Kidney epithelial cell (primary cell): ENCODE measurements at places on chromosomes 3 and 15. TPM values are rescaled to one million over a fixed set of nuclear protein-coding genes. Genes with fewer than 3 reads are reported as not detected.

- no peak for DNase-seq
Observed at GRCh38 chr3:9727041-9727595, 4.4 kb upstream of the BRPF1 start.

DNA sequence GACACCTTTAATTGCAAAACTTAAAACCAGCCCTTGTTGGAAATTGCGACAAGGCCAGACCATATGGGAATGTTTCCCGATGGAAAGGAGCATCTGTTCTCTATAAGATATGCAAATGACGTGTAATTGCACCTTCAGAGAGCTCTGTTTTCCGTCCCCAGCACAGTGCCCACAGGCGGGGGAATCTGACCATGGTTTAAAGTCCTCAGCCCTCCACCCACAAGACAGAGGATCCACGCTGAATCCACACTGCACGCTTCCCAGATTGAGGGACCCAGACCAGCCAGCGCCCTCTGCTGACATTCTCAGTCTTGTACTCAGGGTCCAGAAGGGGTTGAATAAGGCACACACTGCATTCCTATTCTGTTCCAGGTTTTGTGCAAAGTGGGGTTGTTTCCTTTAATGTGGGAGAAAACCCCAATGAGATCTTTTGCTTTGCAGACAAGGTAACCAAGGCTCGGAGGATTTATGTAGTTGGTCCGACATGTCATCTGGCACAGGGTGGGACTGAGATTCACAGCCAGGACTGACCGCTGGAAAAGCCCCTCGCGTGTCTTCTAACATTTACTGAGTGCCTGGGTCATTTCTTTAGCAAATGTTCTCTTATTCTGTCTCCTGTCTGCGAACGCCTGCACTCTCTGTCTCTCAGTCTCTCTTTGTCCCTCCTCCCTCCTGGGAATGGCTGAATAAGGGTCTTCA lies 36.8 kb upstream of the KLHL25 start:
- DNase-seq, result no peak

- peak; percentile 14 for DNase-seq
Observed at GRCh38 chr15:42704492-42704926, 32.4 kb downstream of the CDAN1 start.

The CCR9 gene
- not detected in 2 replicates for total RNA-seq

The MST1R gene
- total RNA-seq, result 6.5 and 8.2 TPM in 2 replicates

The PLSCR2 gene
- 0.62 TPM in 1 of 2 replicates, not detected in the other for total RNA-seq

GRCh38 chr3:70988111-70988510 lies 595.4 kb downstream of the FOXP1 start:
- DNase-seq, result no peak

GRCh38 chr3:126054870-126055269 lies 29.1 kb downstream of the SLC41A3 start:
- DNase-seq, result no peak

GRCh38 chr3:184639351-184639750 lies 72.5 kb downstream of the MAGEF1 start:
- no peak for DNase-seq

GRCh38 chr3:123533554-123534159 lies 51.2 kb downstream of the HACD2 start:
- DNase-seq, result no peak

DNA sequence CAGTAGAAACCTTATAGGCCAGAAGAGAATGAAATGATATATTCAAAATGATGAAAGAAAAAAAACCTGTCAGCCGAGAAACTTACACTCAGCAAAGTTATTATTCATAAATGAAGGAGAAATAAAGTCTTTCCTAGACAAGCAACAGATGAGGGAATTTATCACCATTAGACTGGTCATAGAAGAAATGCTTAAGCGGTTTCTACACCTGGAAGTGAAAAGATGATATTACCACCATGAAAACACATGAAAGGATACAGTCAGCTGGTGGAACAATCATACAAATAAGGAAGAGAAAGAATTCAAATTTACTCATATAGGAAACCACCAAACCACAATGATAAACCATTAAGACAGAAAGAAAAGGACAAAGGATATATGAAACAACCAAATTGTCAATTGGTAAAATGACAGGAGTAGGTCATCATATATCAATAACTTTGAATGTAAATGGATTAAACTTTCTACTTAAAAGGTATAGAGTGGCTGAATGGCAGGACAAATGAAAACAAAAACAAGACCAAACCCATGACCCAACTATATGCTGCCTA lies 29.9 kb upstream of the PRR23C start:
- DNase-seq, result no peak

GRCh38 chr3:29932696-29933325 lies 651.9 kb downstream of the RBMS3 start:
- DNase-seq, result no peak

DNA sequence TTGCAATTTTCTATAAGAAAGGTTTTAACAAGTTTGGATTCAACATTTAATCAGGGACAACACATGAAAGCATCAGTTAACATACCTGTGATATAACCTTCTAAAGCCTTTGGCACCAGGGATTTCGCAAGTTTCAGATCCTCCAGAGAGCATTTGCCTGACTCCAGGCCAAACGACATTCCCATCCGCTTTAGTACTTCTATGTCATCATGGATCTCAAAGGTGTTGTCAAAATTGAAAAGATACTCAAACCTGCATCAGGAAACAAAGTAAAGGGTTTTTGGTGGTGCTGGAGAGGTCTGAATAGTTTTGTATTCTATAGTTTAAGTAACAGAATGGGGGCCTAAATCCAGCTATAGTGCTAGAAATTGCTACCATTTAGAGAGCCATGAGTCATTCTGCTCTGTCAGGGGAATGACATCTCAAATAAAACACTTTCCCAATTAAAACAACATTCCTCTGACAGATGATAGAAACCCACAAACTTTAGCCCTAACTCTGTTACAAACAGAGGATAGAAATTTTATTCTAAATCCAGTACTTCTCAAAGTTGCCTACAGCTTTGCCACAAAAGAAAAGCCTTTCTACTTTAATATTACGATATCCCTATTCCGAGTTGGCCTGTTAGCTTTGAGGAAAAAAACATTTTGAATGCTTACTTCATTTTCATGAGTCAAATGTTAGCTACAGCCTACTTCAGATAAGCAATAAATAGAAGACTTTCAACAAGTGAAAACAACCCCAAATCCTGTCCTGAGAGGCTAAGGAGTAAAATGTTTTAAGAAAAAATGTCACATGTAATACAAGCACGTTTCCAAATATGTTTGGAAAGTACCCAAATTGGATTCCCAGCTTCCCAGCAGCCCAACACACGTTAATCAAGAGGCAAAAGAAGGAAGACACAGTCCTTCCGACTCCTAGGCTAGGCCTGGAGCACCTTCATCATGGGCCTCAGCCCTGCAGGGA lies 83.4 kb downstream of the ATP1B3 start:
- DNase-seq, result no peak

DNA sequence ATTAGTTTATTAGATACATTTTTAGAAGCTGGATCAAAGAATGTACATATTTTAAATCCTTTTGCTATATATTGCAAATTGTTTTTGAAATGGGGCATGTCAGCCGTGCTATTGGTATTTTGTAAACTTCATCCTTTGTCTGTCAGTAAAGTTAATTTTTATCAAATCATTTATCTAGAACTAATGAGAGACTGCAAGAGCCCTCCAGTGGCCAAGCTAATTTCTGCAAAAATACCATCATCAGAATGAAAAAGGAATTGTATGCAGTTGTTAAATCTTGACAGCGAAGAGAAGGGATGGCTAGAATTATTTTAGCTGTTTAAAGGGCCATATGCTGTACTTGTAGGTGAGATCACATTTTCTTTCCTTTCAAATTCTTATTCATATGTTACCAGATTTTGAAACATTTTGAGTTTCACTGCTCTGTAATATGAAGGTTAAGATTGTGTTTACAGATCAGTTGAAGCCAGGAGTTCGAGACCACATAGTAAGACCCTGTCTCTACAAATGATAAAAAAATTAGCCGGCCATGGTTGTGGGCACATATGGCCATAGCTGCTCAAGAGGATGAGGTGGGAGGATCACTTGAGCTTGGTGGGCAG lies 8.1 kb upstream of the CLDN11 start:
- no peak for DNase-seq

The FEZF2 gene
- total RNA-seq, result not detected in 2 replicates

GRCh38 chr3:100402256-100402655 lies 917 bp downstream of the LNP1 start:
- DNase-seq, result no peak

DNA sequence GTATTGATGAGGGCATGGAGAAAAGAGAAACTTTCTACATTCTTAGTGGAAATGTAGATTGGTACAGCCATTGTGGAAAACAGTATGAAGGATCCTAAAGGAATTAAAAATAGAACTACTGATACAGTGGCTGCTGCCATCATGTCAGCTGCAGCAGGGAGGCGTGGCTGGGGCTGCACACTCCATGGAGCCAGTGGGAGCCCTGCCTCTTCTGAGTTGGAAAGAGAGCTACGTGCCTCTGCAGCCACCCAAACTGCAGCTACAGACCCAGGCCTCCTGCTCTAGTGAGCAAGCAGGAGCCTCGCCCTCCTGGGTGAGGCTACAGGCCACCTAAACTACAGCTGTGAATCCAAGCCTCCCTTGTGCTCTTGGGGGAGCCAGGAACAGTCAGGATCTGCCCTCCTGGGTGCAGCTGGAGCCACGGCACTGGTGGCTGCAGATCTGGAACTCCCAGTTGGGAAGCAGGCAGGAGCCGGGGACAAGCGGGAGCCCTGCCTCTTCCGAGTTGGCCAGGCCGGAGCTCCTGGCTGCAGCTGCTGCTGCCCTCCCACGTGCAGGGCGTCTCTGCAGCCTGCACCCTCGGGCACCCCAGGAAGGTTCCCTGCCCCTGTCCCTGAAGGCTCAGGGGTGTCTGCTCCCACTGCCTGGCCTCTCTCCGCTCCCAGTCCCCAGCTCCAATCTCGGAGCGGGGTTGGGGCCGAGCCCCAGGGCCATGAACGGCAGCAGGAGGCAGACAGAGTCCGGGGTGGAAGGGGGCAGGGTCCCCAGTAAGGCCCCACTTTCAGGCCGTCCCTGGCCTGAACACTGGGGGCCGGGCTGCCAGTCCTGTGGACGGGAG lies 64.5 kb downstream of the THBS1 start:
- no peak for DNase-seq

- no peak for DNase-seq
Observed at GRCh38 chr15:34341381-34342212, 1.3 kb downstream of the NOP10 start.

The DAPK2 gene
- 0.21 and 1.4 TPM in 2 replicates for total RNA-seq

DNA sequence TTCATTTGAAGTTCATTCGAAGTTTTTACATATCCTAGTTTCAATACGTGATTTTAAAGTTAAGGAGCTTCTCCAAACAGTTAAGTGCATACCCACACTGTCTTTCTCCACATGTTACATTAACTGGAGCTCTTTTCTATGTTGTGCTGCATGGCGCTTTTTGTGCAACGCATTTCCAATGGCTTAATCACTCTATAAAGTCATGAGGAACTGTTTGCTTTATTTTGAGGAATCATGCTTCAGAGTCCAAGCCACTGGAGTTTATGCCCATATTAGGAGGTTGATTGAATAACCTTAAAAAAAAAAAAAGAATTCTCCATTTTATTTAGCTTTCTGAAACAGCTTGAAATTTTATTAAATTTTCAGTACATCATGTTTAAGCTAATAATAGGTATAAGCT lies 109.4 kb upstream of the MBNL1 start:
- peak; percentile 29 for DNase-seq

DNA sequence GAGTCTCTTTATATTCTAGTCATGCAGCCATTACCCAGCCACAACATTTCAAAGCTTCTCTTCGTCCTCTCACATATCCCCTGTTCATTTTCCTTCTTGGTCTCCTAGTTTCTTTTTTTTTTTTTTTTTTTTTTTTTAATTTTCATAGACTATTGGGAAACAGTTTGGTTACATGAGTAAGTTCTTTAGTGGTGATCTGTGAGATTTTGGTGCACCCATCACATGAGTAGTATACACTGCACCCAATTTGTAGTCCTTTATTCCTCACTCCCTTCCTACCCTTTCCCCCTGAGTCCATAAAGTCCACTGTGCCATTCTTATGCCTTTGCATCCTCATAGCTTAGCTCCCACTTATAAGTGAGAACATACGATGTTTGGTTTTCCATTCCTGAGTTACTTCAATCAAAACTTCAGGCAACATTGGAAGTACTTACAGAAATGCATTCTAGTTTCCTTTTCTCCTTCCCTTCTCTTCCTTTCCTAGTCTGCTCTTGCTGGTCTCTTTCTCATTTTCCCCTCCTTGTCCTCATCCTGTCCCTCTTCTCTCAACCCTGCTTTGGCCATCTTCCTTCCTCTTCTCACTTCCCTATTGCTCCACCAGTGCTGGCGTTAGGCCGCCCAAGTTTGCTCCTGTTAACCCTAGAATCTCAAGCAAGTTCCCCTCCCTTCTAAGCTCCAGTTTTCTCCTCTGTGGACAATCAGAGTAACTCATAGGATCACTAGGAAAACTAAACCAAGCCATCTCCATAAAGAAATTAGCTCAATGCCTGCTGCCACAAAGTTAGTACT lies 4.8 kb downstream of the ATP8B4 start:
- no peak for DNase-seq

DNA sequence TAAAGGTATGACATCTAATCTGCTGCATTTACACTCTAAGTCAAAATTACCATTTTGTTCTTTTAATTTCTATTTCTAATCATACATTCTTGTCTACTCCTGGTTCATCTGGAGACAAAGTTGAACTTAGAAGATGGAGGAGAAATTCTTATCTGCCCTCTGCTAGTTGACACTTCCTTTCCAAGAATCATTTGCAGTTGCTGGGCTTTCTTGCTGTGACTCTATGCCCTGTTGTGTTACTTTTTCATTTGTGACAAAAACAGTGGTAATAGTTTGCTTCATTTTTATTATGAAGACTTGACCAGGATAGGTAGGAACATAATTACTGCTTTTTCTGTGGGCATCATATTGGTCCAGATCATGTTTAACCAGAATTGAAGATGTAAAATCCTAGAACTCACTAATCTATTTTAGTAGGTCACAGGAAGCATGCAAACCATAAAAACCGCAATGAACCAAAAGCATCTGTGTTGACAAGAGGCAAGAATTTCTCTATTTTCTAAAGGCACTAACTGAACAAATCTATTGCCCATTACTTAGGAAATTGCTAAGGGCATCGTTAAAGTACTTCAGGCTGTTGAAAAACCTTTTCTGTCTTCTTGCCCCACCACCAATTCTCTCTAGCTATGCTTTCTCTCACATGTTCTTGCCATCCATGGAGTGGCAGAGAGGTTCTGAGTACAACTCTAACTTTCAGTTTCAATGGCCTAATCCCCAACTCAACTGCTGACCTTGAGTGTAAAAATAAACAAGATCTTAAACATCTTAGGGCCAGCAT lies 4.2 kb upstream of the CCR2 start:
- no peak for DNase-seq

DNA sequence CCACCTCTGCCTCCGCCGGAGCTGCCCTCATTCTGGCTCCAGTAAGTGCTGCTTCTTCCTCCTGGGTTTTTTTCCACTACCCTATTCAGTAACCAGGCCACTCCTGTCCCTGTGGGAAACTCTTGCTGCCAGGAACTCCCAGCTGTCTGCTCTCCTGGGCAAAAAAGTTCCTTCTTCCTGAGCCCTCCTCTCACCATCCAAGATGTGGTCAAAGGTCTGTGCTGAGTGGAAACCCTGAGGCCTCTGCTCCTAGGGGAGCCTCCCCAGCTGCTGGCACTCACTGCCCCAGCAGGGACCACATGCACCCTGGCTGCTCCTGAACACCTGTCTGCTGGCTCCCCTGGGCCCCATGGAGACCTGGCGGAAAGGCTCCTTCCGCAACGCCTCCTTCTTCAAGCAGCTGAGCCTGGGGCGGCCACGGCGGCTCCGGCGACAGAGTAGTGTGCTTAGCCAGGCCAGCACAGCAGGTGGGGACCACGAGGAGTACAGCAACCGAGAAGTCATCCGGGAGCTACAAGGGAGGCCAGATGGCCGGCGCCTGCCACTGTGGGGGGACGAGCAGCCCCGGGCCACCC lies 454 bp downstream of the C15orf62 start:
- DNase-seq, result no peak

The IL20RB gene
- total RNA-seq, result 0.58 and 0.89 TPM in 2 replicates
